ENCODE measurements at places on chromosomes 13 and 19. TPM values are rescaled to one million over a fixed set of nuclear protein-coding genes. Genes with fewer than 3 reads are reported as not detected.

USHBP1 gene
- total RNA-seq = not detected

ZNF681 gene
- 1.1 TPM for total RNA-seq

PRSS57 gene
- not detected for total RNA-seq

SYNGR4 gene
- not detected for total RNA-seq

DNA sequence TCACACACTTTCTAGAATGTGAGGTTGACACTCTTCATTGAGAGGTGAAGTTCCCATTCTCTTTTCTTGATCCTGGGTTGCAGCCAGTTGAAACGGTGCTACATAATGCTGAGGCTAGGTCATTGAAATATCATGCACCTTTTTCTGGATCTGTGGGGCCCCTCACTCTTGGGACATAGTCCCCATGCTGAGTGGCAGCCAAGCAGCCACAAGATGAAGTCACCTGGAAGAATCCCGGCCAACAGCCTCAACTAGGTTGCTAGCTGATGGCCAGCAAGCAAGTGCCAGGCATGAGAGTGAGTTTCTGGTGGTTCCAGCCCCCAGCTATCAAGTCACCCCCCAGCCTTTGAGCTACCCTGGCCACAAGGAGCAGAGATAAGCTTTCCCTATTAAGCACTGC is 148.5 kb upstream of the TSHZ3 start:
- no peak for DNase-seq

DNA sequence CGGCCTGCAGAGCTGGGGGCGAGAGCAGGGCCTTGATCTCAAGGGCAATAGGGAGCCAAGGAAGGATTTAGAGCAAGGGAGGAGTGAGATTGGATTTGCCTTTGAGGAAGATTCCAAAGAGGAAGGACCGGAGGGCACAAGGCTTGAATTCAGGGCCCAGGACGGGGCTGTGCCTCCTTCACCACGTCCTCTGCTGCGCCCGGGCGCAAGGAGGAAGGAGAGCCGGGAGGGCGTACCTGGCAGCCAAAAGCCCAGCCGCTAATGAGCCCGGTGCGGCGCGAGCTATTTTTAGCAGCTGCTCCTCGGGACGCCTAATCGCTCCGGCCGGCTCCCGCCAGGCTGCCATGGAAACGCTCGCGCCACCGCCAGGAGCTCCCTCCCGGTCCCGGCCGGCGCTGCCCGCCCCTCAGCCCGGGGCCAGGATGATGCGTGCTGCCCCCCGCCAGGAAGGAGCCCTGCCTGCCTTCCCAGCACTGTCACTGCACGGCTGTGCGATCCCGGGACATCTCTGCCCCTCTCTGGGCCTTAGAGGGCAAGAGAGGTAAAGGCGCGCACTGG is 31.3 kb downstream of the TINCR start:
- DNase-seq = peak; percentile 25

- DNase-seq = no peak
Observed at GRCh38 chr13:20719783-20720182, 16.3 kb downstream of the IL17D start.

GRCh38 chr19:48608798-48609263 is 2.3 kb downstream of the SPACA4 start:
- peak; percentile 39 for DNase-seq

DNA sequence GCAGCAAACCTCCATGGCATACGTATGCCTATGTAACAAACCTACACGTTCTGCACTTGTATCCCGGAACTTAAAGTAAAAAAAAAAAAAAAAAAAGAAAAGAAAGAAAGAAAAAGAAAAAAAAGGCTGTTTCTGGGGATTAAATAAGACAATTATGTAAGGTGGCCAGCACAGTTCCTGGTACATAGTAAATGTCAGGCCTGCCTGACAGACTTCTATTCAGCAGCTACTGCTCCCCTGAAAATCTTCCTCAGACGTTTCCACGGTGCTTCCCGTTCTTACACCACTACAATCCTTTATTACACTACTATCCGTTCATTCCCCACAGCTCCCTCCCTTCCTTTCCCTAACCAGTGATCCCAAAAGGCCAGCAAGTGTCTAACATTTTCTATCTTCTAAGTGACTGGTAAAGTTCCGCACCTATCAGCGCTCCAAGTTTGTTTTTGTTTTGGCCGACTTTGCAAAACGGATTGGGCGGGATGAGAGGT is 636 bp upstream of the RB1 start:
- DNase-seq = peak; percentile 48

- DNase-seq = peak; percentile 40
Observed at GRCh38 chr19:7894612-7895309, 6.5 kb downstream of the LRRC8E start.

GRCh38 chr19:45515081-45515624 is 7.9 kb downstream of the VASP start:
- no peak for DNase-seq

- DNase-seq = no peak
Observed at GRCh38 chr13:28854657-28855056, 34.5 kb downstream of the MTUS2 start.

GRCh38 chr19:40674291-40674690 is 16.2 kb downstream of the NUMBL start:
- no peak for DNase-seq

DNA sequence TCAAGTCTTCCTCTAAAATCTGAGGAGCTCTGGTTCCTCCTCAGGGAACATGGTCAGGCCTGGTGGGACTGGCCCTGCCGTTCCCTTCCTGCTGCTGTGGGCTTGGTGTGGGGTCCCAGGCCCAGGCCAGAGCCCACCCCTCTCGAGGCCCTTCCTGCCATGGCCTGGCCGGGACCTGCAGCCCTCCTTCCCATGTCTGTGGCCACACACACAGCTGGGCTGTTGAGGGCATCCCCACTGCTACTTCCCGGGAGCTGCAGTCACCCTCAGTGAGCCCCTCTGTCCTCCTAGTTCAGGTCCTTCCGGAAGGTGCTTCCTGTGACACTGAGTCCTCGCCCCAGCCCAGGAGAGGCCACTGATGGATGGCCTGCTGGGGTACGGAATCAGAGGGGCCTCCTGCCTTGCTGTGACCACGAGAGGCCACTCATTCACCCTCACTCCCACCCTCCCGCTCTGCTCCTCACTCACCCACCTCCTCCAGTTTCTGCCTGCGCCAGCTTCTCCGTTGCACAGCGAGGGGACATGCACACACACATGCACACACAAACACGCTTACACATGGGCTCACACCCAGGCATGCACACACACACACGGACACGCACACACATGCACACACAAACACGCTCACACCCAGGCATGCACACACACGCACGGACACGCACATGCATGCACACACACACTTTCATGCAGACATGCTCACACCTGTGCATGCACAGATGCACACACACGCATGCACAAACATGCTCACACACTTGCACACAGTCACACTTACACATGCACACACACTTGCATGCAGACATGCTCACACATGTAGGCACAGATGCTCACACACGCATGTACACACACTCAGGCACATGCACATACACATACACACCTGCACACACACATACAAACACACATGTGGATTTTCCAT is 7.3 kb upstream of the MCF2L start:
- no peak for DNase-seq

All from bronchial epithelial cell (primary cell).